NCI-H1436 (cell line): ENCODE measurements at places on chromosomes 11 and 22.

GRCh38 chr22:35417606-35418005 lies 17.7 kb downstream of the MCM5 start:
- DNase-seq: no peak

DNA sequence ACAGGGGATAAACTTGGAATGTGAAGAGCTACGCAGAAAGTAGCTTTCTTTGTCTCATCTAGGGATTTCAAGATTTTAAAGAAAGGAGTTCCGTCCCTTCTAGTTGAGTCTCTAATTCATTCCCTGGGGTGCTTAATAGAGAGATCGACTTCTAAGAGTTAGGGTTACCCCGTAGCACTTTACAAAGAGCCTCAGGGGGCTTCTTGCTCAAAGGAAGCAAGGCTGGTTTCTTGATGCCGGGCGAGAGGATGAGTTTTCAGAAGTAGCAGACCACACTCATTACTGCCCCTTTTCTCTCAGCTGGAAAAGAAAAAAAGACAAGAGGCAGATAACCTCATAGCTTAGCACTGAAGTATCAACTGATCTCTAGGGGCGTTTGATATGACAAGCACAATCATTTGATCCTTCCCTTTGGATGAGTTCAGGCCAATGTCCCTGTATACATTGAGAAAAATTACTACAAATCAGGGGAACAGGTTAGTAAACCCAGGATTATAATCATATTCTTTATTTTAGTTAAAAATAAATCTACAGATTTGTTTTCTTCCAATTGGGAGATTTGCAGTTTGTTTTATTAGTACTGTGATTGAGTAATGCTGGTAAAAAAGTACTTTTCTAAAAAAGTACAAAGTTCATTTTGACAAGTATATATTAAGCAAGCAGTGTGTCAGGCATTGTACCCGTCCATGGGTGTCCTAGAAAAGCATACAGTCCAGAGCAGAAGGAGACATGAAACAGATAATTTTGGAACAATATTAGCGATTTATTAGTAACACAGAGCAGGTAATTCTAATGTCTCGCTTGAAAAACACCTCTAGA lies 18.7 kb downstream of the ELMOD1 start:
- DNase-seq: no peak

DNA sequence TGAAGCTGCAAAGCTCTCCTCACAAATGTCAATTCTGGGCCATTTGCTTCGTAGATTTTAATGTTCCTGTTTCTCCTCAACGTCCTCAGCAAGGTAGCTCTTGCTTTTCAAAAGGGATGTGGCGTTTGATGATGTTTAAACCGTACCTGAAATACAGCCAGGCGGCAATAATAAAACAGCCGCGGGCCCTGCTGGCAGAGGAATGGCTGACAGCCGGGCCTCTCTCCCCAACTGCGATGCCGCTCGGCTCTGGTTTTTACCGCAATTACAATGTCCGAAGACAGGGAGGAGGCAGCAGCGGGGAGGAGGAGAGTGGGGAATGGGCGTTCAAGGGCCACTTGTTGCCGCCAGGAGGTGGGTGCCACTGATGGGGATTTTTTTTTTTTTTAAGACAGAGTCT lies 27.5 kb downstream of the MACROD1 start:
- DNase-seq: no peak

GRCh38 chr11:116513894-116514293 lies 258.9 kb downstream of the BUD13 start:
- DNase-seq: no peak

GRCh38 chr22:17906978-17907747 lies 117.2 kb downstream of the MICAL3 start:
- DNase-seq: no peak

GRCh38 chr11:101348786-101349185 lies 219.2 kb upstream of the PGR start:
- DNase-seq: no peak
